ENCODE measurements at places on chromosomes 12 and 14.

GRCh38 chr12:48973941-48974673, 2.6 kb upstream of the WNT10B start:
- DNase-seq: peak; percentile 77

- DNase-seq: no peak
These were observed 8.8 kb upstream of the LRRK2 start for GRCh38 chr12:40215982-40216381.

GRCh38 chr14:37968664-37969240, 239.0 kb upstream of the SSTR1 start:
- DNase-seq: no peak

DNA sequence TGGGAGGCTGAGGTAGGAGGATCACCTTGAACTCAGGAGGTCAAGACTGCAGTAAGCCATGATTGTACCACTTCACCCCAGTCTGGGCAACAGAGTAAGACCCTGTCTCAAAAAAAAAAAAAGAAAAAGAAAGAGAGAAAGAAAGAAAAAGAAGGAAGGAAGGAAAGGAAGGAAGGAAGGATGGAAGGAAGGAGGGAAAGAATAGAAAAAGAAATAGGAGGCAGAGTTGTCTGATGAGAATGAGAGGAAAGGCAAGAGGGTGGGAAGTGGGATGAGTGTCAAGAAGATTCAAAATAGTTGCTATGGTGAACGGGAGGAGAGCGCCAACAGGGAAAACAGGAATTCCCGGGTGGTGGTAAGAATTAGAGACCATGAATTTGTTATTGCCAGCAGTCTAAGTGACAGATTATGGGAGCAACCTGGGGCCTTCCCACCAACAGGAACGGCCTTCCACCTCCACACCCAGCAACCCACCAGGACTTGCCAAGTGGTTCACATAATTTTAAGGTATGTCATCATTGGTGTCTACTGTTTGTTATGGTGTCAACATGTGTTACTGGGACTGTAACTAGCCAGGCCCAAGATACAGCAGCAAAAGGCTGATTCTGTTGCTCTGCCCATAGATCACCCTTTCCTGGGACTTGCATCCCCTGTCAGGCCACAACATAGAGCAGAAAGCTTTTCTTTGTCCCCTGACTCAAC, 36.1 kb upstream of the C12orf76 start:
- DNase-seq: no peak

DNA sequence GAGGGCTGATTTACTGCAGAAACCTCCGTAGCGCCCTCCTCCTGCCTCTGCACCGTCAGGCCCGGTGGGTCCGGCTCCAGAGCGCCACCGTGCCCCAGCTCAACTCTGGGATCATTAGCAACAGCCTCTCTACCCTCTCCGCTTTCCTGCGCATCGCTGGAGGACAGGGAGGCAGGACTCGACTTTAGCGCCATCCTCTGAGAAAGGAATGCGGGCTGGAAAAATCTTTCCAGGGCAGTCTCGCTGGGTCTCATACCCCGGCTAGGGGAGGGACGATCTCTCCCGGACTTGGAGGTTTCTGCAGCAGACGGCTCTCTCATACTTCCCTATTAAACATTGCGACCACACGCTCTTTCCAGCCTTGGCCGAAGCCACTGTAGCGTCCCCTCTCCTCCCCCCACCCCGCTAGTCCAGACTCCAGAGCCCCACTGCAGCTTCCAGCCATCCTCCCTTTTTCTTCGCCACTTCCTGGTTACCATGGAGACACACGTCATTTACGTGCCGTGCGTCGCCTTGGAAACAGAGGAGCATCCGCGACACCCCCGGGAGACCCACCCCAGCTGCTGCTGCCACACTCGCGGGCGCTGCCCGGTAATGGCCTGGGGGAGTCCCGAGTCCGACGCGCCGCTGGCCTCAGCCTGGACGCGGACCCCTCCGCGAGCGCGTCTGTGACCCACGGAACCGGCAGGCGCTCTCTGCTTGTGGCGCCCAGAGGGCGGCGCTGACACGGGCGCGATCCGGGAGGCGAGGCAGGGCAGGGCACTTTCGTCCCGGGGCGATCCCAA, at the start of gene CCDC184:
CCDC184 (plus strand) TSS at position 554 of the 785 bp plus-strand sequence. CDS start 479 bp downstream, outside the sequence.
- peak; percentile 82 for DNase-seq

DNA sequence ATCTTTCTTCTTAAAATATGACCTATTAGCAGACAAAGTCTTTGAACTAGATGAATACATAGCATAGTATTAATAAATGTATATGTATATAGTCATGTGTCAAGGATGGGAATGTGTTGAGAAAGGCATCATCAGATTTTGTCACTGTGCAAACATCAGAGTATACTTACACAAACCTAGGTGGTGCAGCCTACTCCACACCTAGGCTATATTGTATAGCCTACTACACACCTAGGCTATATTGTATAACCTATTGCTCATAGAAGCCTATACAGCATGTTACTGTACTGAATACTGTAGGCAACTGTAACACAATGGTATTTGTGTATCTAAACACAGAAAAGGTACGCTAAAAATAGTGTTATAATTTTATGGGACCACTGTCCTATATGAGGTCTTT, 47.6 kb downstream of the PTPN21 start:
- DNase-seq: no peak

DNA sequence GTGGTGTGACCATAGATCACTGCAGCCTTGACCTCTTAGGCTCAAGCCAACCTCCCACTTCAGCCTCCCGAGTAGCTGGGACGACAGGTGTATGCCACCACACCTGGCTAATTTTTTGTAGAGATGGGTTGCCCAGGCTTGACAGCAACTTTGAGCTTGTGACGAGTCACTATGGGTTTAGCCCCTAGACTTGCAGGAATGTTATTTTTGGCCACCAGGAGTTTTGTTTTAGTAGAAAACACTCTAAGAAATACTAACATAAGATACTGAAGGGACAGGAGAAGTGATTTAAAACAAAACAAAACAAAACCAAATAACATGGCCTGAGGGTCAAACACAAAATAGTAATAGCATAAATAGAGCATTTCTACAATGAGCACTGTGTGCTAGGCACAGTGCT, 26.4 kb downstream of the SETD3 start:
- DNase-seq: no peak

- DNase-seq: no peak
These were observed 16.0 kb downstream of the CERS5 start for GRCh38 chr12:50151047-50151687.

All from cardiac septum (tissue), 1 donor.